Stimulated activated CD4-positive, alpha-beta T cell treated with anti-CD3 and anti-CD28 coated beads, Interleukin-12 subunit alpha, Interleukin-12 subunit beta, amount 100 ng/mL, for 48 hours (primary cell): ENCODE measurements at places on chromosomes 7 and 10.

DNA sequence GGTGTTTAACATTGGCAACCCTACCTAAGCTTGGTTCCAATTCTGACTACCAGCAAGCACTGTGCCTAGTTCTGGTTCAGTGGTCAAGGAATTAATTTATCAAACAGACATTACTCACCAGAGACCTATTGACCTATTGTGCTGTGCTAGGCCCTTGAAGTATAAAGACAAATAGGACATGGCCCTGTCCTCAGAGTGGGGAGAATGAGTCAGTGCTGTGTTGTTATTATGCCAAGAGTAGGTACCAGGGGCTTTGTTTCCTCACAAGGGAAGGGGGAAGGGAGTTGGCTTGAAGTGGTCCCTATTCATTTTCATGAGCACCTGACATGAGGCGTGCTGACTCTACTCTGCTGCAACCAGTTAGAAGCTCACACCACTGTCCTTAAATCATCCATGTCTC lies 62.6 kb upstream of the PLPP4 start:
- DNase-seq: no peak

DNA sequence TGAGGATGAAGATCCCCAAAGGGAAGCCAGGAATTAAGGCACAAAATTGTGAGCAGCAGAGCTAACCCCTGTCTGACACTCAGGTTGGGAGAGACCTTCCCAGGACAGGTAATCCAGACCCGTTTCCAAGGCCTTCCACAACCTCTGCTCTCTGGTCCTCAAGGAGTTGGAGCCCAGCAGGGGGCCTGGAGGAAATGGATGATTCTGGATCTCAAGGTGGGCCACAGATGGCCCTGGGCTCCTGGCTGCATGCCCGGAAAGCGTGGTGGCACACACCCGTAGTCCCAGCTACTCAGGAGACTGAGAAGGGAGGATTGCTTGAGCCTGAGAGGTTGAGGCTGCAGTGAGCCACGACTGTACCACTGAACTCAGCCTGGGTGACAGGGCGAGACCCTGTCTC lies 42.3 kb downstream of the DPYSL4 start:
- DNase-seq: no peak

DNA sequence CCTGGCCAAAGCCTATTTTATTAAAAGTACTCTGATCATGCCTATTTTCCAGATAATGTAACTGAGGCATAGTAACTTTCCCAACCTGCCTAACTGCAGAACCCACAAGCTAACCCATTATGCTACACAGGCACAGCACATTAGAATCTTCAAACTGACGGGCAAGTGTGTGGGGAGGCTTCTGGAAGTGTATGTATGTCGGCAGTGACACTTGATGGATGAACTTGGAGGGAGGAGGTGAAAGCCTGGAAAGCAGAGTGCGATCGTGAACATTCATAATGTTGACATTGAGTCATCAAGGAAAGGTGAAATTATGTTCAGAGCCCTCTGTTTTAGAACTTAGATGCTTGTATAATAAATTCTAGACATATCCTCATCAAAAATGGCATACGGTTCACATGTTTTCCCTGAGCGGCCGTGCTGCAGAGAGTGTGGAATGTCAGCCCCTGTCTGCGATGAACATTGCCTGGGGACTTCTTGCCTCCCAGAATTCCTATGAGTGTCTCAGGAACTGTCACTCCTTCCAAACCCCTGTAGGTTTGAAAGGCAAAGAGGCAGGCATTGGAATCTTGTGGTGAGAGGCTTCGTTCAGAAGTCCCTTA lies 102.4 kb downstream of the SLIT1 start:
- DNase-seq: no peak

DNA sequence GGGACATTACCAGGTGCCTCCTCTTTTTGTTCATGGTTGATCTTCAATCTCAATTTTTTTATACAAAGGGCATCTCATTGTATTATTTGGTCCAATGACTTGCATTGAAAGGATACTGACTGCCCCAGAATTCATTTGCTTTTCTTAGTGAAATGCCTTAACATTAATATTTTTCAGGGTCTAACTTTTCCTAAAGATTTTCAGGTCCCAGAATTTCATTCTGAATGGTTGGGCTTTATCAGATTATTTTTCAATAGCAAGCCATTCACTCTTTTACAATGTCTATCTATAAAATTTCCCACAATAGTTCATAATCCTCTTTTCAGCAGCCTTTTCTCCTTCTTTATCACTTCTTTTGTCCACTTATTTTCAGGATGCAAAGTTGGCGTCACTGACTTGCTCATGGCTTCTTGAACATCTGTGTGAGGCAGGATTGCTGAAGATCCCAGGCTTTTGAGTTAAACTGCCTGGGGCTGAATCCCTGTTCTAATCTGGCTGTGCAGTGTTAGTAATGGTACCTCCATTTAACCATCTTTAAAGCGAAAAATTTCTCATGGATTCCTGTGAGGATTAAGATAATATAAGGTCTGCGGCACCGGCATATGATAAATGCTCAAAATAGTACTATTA lies 131.7 kb upstream of the HDAC9 start:
- DNase-seq: no peak

DNA sequence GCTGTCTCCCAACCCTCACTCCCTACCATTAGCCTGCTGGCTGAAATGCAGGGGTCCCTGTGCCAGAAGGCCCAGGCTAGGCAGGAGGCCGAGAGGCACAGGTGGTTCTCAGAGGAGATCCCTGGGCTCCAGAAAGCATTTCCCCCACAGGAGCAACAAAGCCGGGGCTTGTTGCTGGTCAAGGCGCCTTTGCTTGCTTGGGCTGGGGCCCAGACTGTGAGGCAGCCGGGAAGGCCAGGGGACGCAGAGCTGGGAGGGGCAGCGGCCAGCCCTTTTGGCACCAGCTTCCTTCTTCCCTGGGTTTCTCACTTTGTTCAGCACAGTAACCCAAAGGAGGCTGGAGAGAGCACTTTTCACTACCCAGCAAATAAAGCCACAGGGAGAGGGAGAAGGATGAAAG lies 48.6 kb downstream of the FBXW4 start:
- no peak for DNase-seq
